ENCODE measurements at places on chromosomes 6 and 20.

DNA sequence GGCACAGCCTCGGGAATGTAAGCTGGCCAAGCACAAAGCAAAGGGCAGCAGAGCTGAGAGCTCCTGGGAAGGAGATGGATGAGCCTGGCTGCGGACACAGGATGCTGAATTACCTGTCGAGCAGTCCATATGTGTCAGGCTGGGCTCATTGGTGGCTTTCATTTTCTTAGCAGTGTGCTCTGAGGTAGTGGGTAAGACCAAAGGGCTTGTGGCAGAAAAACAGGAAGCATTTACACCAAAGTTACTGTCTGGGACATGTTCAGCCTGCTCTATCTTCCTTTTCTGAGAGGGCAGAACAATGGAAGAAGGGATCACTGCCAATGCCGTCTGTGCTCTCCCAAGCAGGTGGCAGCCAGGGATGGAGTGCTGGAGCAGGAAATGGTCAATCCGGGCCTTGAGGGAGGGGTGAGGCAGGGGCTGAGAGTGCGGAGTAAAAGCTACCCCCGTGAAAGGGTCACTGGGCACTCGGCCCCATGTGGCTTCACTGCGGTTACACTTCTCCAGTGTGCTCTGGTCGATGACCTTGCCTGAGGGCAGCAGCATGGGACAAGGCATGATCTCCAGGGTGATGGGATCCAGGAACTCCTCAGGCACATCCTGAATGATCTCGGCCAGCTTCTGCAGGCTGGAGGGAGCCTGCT is 36.9 kb upstream of the AVP start:
- no peak for DNase-seq

DNA sequence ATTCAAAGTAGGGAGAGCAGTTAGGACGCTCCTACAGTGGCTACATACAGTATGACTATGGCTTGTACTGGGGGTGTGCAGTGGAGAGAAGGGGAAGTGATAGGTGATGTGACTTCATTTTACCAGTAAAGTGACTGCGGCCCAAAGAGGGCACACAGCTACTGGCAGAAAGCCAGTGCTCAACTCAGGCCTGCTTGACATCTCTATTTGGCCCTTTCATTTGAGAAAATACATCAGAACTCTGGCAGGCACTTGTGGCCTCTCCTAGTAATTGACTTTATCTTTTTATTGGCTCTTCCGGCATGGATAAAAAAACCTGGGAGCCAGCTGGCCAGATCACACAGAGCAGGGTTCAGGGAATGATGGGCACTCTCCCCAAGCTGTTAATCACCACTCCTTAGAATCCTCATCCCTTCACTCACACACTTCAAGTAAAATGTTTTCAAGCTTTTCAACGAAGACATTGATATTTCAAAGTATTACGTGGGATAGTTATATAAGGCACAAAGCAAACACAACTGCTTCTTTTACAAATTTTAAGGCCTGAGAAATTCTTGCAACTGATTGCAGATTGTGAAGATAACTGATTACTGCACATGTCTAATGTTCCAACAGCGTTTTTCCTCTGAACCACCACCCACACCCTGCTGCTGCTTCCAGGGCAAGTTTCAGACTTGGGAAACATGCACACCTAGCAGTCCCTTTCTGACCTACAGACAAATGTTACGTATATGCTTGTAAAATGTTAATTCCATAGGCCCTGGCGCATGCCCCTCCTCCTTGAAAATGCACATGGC is 73.5 kb downstream of the TNFRSF21 start:
- DNase-seq: no peak

DNA sequence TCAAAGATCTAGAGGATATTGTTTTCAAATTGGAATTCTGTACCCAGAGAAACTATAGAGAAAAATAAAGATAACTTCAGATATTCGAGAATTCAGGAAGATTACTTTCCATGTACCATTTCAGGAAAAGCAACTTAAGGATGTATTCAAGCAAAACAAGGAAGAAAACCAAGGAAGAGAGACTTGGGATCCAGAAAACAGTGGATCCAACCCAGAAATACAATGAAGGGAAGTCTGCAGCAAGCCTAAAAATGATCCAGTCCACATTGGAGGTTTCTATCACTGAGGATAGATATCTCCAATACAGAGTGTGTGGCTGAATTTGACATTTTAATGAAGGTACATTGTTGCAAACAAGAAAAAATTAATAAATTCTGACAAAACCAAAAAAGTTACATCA is 201.0 kb downstream of the EYA2 start:
- no peak for DNase-seq

DNA sequence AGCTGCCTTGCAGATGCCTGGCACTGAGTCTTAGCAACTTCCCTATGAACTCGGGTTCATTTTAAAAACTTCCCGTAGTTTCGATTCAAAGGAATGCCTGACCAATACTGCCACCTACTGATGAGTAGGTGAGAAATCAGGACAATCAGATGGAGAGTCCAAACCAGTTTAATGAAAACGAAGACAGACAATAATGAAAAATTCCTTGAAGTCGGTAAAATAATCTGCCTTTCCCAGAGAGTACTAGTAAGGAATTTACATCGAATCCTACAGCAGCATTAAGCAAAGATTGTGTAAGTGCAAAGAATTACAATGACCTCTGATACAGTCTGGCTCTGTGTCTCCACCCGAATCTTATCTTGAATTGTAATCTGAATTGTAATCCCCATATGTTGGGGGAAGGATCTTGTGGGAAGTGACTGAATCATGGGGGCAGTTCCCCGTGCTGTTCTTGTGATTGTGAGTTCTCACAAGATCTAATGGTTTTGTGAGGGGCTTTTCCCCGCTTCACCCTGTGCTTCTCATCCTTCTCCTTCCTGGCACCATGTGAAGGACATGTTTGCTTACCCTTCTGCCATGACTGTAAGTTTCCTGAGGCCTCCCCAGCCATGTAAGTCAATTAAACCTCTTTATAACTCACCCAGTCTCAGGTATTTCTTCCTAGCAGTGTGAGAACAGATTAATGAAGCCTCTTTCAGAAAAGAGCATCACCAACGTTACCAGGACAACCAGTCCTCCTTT is 134.4 kb downstream of the ARHGAP18 start:
- DNase-seq: peak; percentile 43

DNA sequence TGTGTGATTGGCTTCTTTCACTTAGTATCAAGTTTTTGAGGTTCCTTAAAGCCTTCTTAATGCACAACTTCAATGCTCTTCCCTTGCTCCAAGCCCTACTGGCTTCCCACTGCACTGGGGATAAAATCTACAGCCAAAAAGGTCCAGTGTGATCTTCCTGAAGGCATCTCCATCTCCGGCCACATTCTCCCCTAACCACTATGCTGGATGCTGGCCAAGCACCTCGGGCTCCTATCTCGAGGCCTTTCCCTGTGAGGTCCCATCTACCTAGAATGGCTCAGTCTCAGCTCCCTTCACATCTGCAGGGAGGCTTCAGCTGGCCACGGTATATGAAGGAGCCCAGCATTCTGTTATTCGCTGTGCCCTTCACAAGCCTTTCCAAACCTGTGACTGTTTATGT is 48.1 kb downstream of the CNKSR3 start:
- peak; percentile 9 for DNase-seq
